Naive thymus-derived CD4-positive, alpha-beta T cell (primary cell): ENCODE measurements at places on chromosomes 16 and 17. TPM values are rescaled to one million over a fixed set of nuclear protein-coding genes. Genes with fewer than 3 reads are reported as not detected.

The NPIPA3 gene
- 6.9 TPM for total RNA-seq

DNA sequence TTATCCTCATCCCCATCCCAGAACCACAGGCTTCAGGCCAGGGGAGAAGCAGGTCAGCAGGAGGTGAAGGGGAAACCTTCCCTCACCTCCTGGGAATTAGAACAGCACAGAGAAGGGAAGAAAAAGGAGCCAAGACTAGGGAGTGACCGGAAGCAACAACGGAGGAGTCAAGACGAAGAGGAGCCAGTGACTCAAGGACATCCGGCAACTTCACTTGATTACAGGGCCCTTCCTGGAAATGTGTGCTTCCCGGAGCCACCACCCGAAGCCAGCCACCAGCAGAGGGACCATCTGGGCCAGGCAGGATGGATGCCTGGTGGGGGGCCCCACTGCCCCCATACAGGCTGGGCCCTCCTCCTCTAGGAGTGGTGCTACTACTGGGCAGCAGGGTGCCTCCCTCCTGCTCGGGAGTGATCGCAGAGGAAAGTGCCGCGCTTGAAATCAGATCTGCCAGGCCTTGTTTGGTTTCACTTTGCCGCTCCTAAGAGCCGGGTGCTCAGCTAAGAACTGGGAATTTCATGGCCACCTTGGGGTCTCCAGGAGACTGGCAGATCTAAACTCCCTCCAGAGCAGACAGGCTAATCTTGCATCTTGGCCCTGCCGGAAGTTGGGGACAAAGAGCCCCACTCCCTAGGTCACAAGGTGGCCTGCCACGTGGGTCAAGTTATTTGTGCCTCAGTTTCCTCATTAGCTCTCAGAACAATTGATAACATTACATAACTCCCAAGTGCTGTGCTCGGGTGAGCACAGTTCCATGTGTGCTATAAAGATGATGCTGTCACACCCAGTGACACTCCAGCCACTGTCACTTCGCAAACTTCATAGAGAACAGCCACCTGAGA is 6.6 kb downstream of the CDC42EP4 start:
- DNase-seq: no peak

DNA sequence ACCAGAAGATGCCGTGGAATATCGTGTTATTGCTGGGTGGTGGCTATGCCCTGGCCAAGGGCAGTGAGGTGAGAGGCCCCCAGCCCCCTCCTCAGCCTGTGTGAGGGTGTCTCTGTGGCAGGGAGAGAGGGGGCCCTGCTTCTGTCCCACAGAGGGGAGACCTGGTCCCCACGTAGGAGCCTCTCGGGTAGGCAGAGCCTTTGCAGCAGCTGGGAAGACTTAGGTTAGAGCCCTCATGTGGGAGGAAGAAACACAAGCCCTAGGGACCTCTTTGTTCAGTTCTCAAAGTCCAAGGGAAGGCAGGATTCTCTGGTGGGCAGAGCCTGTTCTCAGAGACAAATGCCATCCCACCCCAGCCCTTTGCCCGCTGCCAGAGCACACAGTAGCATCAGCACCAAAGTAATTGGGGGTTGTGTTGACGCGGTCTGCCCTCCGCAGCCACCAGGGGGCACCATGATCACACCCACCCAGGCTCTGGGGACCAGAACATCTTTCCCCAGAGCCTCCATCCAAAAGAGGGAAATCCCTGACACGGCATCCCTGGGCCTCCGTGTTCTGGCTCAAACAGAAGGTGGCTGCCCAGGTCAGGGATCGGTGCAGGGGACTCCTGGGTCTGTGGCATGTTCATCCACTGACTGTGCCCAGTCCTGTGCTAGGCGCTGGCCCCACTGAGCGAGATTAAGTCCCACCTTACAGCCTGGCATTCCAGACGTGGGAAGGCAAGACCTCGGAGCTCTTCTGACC is 11.5 kb upstream of the FOXN1 start:
- peak; percentile 85 for DNase-seq

DNA sequence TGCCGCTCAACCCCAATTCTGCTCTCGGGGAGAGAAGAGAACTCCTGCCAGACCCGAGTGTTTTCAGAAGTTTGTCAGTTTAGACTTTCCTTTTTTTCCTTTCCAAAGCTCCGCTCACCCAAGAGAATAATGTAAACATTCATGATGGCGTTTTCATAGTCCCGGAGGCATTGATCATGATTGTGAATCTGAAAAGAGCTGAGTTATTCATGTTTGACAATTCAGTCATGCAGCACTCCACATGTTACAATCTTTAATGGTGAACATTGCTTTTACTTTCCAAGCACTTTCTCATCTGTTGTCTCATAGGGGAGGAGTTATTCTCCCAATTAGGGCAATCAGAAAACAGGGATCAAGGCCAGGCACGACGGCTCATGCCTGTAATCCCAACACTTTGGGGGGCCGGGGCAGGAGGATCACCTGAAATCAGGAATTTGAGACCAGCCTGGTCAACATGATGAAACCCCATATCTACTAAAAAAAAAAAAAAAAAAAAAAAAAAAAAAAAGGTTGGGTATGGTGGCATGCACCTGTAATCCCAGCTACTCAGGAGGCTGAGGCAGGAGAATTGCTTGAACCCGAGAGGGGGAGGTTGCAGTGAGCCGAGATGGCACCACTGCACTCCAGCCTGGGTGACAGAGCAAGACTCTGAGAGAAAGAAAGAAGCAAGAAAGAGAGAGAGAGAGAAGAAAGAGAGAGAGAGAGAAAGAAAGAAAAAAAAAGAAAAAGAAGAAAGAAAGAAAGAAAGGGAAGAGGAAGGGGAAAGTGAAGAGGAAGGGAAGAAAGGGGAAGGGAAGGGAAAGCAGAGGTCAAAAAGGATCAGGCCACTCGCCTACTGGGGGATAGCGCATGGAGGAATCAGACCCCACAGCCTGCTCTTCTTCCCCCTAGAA is 70.0 kb upstream of the TNRC6C start:
- no peak for DNase-seq

- DNase-seq: no peak
Observed at GRCh38 chr17:40510328-40510648, 8.9 kb upstream of the TNS4 start.

The PHF12 gene
- 74.2 and 89.3 TPM in 2 replicates for total RNA-seq

The MARVELD3 gene
- not detected for total RNA-seq

- no peak for DNase-seq
Observed at GRCh38 chr17:49468811-49469385, 26.2 kb upstream of the NGFR start.

The NOD2 gene
- 0.49 TPM for total RNA-seq

The B9D1 gene
- total RNA-seq: 2.4 TPM

The MRPS34 gene
- 111 and 115 TPM in 2 replicates for total RNA-seq

GRCh38 chr16:87458424-87458915 is 34.4 kb downstream of the ZCCHC14 start:
- DNase-seq: no peak

The MAZ gene
- 192 TPM for total RNA-seq
